ENCODE measurements at places on chromosomes 16 and 17.

GRCh38 chr17:63533433-63534077 lies 10.4 kb downstream of the KCNH6 start:
- no peak for DNase-seq

GRCh38 chr16:29198231-29198630 lies 208.3 kb downstream of the NPIPB11 start:
- no peak for DNase-seq

DNA sequence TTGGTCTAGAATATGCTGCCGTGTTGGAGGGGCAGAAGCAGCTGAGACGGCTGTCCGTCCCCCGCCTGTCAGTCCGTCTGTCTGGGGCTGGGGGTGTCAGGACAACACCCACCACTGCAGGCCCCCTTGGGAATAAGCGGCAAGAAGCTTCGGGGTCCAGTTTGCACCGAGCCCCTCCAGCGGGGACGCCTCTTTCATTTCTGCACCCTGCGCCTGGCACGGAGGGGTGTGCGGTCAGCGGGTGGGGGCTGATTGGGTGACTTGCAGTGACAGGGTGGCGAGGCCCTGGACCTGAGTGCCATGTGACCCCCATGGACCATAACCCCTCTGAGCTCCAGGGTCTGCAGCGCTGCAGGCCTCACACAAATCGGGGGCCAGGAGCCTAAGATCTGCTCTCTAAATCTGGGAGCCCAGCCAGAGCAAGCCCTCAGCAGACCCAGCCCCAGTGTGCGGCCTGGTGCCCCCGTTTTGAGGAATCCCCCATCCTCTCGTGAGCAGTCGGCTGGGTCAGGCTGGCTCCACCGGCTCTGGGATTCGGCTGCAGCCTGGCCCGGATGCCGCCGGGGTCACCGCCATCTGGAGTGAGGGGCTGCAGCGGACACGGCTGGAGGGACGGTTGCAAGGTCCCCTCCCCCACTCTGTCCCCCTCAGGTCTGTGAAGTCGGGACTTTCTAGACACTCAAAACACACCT lies 8.3 kb downstream of the CBFA2T3 start:
- no peak for DNase-seq

GRCh38 chr16:3922241-3922640 lies 41.7 kb upstream of the CREBBP start:
- no peak for DNase-seq

DNA sequence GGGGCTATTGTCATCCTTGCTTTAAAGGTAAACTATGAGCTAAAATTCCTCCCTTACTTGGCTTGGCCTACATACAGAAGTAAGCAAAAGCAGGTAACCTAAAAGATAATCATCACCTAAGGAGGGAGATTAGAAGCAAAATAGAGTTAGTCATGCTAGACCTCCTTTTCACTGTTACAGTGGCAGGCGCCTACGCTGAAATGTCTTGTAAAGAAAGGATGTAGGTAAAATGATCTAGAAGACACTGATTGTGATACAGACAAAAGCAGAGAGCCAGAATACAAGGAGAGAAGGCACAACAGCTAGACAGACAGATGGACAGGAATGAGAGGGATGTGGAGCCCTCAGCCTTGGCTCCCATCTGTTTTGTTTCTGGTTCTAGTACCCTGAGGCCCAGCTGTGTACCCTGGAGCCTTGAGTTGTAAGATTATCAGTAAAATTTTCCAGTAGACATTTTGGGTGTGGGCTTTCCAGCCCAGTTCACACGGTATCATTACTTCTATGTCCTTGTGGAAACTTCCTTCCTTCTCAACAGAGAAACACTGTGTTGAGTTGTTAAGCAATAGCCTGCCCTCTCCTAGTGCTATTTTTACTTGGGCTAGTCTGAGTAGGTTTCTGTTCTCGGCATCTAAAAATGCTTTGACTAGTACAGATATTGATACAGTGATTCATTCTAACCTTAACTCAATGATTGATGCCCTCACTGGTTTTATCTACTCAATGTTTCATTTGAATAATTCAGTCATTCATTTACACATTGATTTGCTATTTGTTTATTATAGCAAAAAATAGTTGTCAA lies 7.7 kb upstream of the C16orf78 start:
- no peak for DNase-seq

GRCh38 chr17:40470932-40471828 lies 27.9 kb downstream of the IGFBP4 start:
- DNase-seq = no peak

DNA sequence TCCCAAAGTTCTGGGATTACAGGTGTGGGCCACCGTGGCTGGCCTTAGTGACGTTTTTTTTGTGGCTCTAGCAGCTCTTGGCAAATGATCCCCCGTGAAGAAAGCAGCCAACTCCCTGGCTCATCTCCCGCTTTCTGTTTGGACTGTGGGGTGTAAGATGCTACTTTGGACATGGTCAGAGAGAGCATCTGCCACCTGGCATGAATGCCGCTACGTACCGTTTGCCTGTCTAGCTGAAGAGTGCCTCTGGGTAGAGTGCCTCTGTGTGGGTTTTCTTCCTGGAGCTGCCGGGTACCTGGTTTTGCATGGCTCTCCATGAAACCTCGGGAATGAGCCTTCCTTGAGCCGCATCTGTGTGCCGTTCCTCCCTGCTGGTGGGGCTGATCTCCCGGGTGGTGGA lies 34.3 kb downstream of the NDEL1 start:
- DNase-seq = no peak

DNA sequence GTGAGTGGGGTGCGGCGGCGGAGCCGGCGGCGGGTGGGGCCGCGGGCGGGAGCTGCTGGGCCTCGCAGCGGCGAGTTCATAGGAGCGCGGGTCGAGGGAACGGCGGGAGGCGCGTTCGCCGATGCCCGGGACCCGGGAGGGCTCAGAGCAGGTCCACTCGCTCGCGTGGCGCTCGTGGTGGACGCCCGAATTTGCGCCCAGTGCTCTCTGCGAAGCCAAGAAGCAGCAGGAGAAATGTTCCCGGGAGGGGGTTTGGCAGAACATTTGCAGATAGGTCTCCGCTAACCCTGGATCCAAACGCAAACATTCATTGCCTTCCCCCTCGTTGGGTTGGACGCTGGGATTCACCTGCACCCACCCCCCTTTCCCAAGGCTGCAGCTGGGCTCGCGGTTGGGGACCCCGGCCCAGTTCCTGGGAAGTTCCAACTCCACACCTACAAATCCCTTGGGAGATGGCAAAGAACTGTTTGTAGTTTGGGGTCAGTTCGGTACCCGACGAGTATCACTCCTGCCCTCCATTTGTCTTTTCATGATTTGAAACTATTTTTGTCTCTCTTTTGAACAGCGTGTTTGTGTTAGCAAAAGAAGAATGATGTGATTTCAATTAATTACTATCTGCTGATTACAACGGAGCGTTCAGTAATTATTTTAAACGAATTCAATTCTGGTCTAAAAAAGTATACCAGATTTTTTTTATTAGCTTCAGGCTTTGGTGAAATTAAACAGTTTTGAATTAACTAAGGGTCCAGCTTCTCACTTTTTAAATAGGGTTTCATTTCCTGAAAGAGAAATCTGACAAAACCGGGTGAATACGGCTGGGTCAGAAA lies 2.3 kb downstream of the NTN1 start:
- no peak for DNase-seq

- DNase-seq = no peak
Measured at GRCh38 chr17:38703742-38704605, 1.1 kb upstream of the MLLT6 start.

- DNase-seq = peak; percentile 89
Measured at GRCh38 chr16:8712589-8713361, 38.4 kb downstream of the ABAT start.

DNA sequence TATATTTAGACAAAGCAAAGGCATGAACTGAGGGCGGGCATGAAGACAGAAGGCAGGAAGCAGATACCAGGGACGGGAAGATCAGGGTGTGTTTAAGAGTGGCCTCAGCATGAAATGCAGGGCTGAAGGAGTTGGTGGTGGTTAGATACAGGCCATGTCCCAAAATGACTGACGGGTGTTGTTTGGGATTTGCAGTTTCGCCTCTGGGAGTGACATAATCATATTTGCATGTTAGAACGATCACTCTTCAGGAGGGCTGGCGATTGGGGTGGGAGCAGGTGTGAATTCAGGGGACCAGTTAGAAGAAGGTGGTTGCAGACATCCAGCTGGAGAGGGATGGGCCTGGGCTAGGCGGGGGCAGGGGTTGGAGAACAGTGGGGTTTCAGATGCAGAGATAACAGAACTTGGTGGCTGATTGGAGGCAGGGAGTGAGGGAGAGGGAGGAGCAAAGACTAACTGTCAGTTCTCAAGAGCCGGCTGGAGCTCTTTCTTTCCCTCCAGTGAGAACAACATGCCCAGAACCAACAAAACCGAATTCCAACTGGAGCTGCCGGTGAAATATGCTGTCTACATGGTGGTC lies 27.2 kb upstream of the ITGAX start:
- no peak for DNase-seq

DNA sequence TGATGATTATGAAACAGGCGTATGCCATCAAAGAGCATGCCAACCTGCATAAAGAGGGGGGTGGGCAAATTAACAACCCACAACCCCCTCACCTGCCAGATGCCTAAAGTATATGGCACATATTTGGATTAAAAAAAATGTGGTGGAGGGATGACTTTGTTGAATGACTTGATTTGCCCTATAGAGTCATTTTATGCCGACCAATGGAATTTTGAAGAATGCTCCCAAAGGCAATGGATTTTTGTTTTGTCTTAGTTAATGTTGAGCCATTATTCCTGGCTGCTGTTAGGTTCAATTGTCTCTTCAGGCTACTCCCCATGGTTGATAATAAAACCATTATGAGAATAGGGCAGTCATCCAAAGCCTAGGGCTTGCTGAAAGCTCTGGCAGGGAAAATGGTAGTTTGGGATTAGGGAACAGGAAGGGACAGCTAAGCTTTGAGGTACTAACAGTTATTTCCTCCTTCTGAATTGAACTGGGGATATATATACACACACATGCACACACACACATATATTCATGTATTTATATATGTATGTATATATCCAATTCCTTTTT lies 5.8 kb upstream of the CHCT1 start:
- DNase-seq = no peak

DNA sequence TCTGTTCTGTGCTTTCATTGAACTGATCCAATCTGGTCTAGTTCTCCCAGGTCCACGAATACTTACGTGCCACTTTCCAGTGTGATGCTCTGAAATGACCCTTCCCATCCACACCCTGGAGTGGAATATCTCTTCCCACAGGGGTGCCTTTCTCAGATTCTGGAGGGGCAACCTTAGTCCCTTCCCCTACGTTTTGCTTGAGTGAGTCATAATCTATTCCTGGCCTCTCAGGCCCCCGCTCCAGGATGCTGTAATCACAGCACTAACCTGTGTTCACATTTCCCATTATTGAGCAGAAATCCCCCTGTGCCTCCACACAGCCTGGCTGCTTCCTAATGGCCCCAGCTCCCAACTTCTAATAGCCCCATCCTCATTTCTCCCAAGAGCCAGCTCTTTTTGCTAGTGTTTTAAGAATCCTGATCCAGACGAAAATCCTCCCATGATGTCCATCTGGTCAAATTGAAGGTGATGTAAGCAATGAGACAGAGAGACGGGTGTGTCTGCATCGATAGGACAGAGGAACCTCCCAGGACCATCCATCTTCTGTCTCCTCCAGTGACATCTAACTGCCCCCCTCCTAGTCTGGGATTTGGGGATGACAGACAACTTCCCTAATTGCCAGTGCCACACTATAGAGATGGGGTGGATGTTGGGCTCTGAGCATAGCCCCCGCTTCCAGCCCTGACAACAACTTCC lies 164.0 kb upstream of the MAF start:
- no peak for DNase-seq

- no peak for DNase-seq
Measured at GRCh38 chr17:37142294-37142896, 193.6 kb downstream of the AATF start.

- DNase-seq = no peak
Measured at GRCh38 chr17:9517396-9517795, 58.2 kb downstream of the STX8 start.

- DNase-seq = no peak
Measured at GRCh38 chr17:77670173-77670572, 288.3 kb upstream of the TNRC6C start.

- no peak for DNase-seq
Measured at GRCh38 chr16:90004577-90004976, 14.7 kb downstream of the DBNDD1 start.

DNA sequence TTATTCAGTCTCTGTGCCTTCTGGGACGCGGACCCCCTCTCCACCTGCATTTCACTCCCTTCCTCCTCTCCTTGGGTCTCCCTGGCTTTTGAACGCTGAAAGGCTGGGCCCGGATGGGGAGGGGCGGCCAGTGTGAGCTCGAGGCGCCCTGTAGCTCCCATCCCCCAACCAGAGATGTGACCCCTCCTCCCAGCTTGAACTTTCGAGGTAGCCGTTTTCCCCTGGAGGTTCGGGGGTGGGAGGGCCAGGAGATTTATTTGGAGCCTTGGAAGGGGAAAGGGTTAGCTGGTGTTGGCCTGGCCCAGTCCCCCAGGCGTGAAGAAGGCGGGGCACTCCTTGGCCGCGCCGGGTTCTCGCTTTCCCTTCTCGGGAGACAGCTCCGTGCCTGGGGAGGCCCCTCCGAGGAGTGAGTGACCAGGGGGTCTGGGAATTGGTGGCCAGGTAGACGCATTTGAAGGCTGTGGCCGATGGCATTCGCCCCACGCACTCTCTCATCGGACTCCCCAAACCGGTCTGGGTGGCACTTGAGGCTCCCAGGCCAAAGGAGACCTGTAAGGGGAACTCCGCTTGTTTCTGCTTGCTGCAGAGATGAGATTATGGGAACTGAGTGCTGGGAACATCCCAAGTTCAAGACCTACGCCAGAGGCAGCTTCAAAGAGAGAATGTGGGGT lies 942 bp downstream of the LDAF1 start:
- peak; percentile 56 for DNase-seq

- no peak for DNase-seq
Measured at GRCh38 chr17:30248786-30249185, 13.3 kb upstream of the SLC6A4 start.

- no peak for DNase-seq
Measured at GRCh38 chr17:28341516-28341915, 6.0 kb downstream of the TNFAIP1 start.

GRCh38 chr16:73549984-73550631 lies 502.2 kb upstream of the ZFHX3 start:
- no peak for DNase-seq

DNA sequence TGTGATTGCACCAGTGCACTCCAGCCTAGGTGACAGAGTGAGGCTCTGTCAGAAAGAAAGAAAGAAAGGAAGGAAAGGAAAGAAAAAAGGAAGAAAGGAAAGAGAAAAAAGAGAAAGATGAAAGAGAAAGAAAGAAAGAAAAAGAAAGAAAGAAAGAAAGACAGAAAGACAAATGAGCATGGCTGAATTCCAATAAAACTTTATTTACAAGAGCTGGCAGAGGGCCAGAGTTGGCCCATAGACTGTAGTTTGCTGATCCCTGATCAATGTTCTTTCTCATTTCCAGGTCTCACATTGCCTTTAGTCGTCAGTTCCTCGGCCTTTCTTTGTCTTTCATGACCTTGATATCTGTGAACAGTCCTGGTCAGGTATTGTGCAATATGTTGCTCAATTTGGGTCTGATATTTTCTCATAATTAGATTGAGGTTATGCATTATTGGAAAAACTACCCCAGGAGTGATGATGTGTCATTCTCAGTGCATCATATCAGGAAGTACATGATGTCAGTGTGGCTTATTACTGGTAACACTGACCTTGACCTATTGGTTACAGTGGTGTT lies 68.5 kb upstream of the MED9 start:
- no peak for DNase-seq

- no peak for DNase-seq
Measured at GRCh38 chr17:64343833-64344637, 46.6 kb downstream of the PECAM1 start.

- no peak for DNase-seq
Measured at GRCh38 chr17:16044487-16044886, 44.9 kb downstream of the TTC19 start.

GRCh38 chr17:15213381-15214087 lies 51.6 kb downstream of the PMP22 start:
- no peak for DNase-seq

All from dorsolateral prefrontal cortex (tissue), 122 donors.